Activated CD4-positive, alpha-beta T cell treated with anti-CD3 and anti-CD28 coated beads, Interleukin-2, amount 50 U/mL, for 4 hours (primary cell): ENCODE measurements at places on chromosomes 2 and 18.

DNA sequence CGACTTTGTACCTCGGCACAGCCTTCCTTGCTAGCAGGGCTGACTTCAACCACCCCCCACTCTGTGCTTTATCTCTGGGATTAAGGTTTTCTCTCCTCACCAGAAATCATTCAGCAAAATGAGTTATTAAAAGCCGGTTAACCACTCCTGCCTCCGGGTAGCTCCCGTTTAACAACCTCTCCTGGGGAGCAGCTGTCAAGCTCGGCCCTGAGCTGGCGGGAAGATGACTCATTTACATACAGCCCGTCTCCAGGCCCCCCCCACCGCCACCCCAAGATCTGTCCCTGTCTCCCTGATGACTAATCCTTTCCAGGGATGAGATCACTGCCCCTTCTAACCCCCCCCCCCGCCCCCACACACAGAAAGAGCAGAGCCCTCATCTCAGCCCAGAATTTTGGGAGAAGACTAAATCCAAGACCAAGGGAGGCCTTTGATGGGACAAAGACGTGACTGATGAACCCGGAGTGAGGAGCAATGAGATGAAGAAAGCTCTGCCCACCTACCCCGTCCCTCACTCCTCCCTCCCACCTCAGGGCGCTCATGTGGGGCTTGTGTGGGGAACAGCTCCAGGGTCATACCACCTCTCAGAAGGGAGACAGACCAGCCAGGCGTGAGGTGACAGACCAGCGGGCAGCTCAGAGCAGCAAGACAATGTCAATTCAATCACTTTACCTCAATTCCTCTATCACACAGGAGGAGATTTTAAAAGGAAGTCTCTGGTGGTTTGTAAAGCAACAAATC is 131.4 kb downstream of the MSH2 start:
- no peak for DNase-seq

GRCh38 chr2:131493199-131493968 is 1.2 kb upstream of the MZT2A start:
- no peak for DNase-seq

GRCh38 chr2:54572262-54572635 is 116.1 kb downstream of the SPTBN1 start:
- no peak for DNase-seq

DNA sequence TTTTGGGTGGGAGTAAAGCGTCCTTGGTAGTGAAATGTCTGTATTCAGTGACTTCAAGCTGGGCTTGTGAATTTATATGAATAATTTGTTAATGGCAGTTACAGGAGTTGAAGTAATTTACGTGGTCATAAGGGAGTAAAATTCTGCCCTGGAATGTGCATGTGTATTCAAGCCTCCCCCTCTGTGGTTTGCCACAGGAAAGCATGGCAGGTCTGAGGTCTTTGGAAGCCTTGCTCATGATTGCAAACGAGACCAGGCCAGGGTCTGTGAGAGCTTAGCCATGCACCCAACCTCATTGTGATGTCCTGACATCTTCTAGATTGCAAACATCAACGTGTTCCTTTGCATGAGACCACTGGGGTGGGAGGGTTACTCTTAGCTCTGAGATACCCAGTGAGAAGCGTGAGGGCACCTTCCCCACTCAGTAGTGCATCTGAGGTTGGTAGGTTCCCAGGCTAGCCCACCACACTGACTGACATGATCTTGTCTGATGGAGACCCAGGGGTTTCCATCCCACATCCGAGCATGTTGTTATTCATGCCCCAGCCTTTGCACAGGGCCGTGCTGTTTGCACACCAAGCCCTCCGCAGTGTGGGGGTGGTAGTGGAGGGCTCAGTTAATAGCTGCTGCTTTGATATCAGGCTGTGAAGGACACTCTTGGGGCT is 216.5 kb downstream of the KLHL29 start:
- no peak for DNase-seq

- no peak for DNase-seq
Measured at GRCh38 chr2:102510791-102511575, 38.0 kb downstream of the SLC9A4 start.

DNA sequence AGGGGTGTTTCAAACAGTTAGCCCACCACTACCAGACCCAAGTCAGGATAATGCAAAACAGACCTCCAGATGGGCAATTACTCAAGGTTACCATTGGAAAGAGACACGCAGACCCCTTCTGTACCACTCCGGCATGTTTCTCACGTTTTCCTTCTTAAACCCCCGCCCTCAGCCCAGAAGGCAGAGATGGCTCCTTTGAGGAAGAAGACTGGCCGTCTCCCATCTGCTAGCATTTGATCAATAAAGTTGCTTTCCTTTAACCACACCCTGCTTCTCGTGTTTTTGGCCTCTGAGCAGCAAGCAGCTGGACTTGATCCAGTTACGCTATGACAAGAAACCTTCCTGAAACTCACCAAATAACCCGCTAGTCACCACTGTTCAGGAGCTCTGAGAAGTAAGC is 1012.4 kb upstream of the GYPC start:
- DNase-seq = no peak

DNA sequence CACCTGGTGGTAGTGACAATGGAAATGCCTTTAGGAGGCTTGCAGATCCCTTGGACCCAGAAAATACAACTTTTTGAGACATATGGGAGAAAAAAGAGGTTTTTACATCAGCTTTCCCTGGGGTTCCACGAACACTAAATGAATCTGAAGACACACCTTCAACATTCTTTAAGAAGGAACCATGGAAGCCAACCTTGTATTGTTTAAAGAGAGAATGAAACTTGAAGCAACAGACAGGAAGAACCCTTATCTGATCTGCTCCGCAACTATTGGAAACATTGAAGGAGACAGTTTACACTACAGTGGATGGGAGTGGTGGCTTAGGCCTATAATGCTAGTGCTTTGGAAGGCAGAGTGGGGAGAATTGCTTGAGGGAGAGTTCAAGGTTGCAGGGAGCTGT is 190.4 kb downstream of the LAMA1 start:
- no peak for DNase-seq

GRCh38 chr18:3514312-3515216 is 64.6 kb downstream of the TGIF1 start:
- no peak for DNase-seq
